NCI-H2029 (cell line): ENCODE measurements at places on chromosomes 3 and 15.

- DNase-seq, result no peak
These were observed 18.0 kb downstream of the APOD start for GRCh38 chr3:195565716-195566115.

- DNase-seq, result no peak
These were observed 55.5 kb downstream of the DLG1 start for GRCh38 chr3:197242784-197243432.

- no peak for DNase-seq
These were observed 103.0 kb downstream of the PGPEP1L start for GRCh38 chr15:98904544-98904943.

- no peak for DNase-seq
These were observed 82.8 kb downstream of the MAGI1 start for GRCh38 chr3:65955792-65956477.

DNA sequence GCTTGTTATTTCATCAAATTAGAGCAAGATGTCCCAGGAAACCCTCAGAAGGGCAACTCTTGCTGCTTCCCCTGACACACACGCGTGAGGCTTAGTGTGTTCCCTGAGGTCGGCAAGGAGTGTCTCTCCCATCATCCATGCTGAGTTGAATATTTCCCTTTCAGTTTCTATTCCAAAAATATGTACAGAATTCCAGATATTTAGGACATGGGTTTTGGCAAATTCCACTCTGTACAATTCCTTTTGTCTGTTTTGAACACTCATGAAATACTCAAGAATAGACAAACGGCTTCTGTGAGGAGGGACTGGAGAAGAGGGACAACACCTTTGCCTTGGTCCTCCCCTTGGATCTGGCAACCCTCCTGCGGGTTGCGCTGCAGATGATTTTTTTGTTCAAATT is 138.0 kb downstream of the DUT start:
- DNase-seq, result no peak

GRCh38 chr15:47194718-47195117 is 522.6 kb upstream of the SEMA6D start:
- DNase-seq, result no peak

DNA sequence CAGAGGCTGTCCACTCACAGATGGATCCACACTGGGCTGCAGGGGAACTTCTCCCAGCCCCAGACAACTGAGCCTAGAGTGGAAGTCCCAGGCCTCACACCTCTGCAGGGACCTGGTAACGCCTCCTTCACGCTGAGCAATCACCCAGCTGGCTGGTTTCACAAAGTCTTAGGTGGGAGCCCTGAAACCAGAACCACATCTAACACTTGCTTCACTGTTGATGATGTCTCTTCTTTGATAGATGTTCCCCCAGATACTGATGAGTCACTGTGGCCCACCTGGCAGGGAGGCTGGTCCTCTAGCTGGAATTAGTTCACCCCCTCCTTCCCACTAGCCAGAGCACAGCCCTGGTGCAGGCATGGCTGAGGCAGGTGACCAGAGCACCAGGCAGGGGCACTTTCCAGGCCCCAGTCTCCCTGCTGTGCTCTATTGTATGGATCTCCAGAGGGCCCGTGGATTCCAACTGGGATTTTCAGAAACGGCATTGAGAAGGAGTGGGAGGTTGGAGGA is 33.5 kb downstream of the MYL3 start:
- DNase-seq, result no peak

DNA sequence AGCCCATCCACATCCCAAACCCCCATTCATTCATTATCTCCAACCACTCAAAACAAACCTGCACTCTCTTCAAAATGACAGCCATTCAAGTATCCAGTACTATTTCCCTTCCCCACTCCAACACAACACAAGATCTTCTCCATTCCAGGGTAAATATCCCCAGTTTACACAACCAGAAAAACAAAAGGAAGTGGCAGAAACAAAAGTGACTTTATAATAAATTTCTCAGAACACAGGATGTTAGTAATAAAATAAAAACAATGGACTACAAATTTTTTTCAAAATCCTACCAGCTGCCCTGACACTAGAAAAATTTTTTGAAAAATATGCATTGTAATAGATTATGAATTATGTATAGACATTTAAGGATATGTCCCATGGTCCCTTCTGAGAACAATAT is 14.2 kb downstream of the CPA3 start:
- DNase-seq, result peak; percentile 60

GRCh38 chr3:169421182-169421581 is 242.3 kb downstream of the MECOM start:
- no peak for DNase-seq

DNA sequence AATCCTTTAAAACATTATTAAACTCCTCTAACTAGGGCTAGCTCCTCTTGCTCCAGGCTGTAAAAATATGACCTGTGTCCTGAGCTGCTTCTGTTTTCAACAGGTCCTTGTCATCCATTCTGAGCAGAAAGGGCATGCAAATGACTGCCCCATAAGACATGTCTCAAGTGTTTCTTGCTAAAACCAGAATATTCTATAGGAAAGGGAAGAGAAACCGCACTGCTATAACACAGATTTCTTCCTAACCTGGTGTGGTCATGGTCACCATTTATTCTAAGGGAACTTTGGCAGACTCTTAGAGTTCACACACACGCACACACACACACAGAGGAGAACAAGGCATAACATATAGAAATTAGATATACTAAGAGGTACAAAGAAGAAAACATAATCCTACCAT is 34.2 kb upstream of the B3GNT5 start:
- DNase-seq, result no peak

GRCh38 chr3:53171064-53171418 is 10.0 kb downstream of the PRKCD start:
- DNase-seq, result no peak

- no peak for DNase-seq
These were observed 411.2 kb downstream of the SHQ1 start for GRCh38 chr3:72436863-72437592.

- DNase-seq, result no peak
These were observed 16.2 kb downstream of the TERC start for GRCh38 chr3:169748670-169749069.

GRCh38 chr3:152151216-152151876 is 117.4 kb upstream of the MBNL1 start:
- no peak for DNase-seq

GRCh38 chr3:161295325-161295724 is 74.2 kb downstream of the NMD3 start:
- DNase-seq, result no peak

DNA sequence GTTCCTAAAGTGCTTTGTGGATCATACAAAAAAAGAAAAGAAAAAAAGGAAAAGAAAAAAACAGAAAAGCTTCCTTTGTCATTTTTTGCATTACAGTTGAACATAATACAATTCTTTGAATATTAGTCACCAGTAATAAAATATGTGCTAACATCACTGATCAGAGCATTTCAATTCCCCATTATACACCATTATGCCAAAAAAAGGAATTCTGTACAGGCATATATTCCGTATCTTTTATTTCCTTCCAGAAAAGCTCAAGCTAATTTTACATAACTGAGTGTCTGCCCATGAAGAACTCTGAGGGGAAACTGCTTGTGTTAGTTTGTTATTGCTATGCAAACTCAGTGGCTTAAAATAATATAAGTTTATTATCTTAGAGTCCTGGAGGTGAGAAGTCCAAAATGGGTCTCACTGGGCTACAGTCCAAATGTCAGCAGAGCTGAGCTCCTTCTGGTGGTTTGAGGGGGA is 377.9 kb downstream of the GAP43 start:
- no peak for DNase-seq

DNA sequence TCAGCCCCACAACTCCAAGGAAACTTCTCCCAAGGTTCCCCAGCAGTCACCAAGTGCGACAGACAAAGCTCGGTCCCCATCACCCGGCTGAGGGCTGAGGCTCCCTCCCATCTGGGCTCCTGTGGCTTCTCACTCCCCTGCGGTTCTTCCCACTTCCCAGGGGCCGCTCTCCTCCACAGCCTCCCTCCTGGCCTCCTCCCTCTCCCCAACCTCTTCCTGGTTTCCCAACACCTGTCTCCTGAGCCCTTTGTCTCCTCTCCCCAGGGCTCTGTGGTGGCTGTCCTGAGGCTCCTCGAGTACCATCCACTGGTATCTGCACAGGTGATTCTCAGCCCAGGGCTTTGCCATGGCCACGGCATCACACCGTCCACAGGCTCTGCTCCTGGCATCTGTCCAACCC is 113.2 kb upstream of the NSMCE3 start:
- no peak for DNase-seq

DNA sequence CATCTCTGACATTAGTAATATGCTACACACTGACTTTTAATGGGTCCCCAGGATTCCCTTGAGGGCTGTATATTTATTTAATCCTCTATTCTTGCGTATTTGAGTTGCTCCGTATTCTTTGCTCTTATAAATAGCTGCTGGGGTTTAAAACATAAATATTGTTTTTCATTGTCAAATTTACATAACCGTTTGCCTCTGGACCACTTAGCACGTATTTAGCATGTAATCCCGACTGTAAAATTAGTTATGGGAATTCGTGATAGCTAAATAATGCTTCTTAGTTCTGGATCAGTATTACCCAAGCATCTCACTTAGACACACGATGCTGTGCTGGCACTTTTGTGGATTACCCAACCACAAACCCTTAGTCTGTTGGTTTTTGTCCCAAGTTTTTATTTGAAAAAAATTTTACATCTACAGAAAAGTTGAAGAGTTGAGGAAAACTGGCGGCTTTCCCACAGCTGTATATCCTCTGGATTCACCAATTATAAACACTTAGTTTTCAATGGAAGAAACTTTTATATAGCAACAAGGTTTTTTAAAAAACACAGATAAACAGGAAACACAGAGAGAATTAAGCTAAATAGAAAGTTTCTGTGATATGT is 296.8 kb upstream of the TPM1 start:
- DNase-seq, result no peak

DNA sequence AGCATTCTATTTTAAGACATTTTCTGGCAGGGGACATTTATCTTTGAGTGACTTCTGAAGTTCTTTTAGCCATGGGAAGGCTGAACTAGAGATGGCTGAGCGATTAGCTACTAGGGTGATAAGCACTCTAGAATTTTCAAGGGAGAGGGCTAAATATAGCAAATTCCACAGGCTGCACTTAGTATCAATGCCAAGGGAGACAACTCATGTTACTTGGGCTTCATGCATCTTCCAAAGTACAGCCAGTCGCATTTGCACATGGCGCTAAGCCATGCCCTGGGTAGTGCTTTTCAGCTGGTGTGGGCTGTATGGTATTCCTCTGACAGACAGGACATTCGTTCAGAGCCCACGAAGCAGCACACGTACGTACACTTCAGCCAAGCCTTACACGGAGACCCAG is 69.6 kb downstream of the RYR3 start:
- no peak for DNase-seq

GRCh38 chr3:22319446-22319845 is 568.4 kb upstream of the ZNF385D start:
- no peak for DNase-seq

- no peak for DNase-seq
These were observed 219.6 kb downstream of the EPHA3 start for GRCh38 chr3:89326997-89327396.

- no peak for DNase-seq
These were observed 15.9 kb downstream of the SH3GL3 start for GRCh38 chr15:83462953-83463433.

- no peak for DNase-seq
These were observed 3.8 kb downstream of the NLGN1 start for GRCh38 chr3:173401369-173401768.

GRCh38 chr15:92413510-92413909 is 19.8 kb downstream of the ST8SIA2 start:
- DNase-seq, result no peak

DNA sequence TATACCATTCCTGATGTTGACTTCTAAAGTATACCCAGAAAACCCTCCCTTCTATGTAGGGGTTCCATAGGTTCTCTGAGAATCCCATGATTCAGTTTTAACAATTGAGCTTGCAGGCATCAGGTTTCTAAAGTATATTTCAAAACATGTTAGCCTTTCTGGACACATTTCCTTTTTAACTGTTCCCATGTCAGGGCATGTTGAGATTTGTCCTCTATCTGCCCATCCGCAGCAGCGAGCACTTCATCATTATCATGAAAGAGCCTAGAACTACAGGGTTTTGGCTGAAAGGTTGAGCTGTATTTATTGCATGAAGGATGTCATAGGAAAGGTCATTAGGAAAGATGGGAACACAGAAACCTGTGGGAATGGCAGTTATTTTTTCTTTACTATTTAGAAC is 201.1 kb upstream of the BHLHE40 start:
- DNase-seq, result no peak

DNA sequence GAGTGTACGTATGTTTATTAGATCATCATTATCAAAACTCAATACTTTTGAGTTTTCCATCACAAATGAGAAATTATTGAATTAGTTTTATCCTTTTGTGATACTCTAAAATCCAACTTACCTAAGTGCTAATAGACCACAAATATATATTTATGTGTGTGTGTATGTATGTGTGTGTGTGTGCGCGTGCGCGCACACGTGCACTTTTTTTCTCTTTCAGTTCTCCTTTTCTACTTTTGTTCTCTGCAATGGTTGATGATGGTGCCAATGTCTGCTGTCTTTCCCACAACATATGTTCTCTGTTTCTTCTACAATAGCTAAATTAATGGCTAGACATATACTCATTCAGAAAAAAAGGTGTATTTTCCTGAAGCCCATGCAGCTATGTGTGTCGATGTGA is 571.6 kb upstream of the ARPP21 start:
- no peak for DNase-seq

DNA sequence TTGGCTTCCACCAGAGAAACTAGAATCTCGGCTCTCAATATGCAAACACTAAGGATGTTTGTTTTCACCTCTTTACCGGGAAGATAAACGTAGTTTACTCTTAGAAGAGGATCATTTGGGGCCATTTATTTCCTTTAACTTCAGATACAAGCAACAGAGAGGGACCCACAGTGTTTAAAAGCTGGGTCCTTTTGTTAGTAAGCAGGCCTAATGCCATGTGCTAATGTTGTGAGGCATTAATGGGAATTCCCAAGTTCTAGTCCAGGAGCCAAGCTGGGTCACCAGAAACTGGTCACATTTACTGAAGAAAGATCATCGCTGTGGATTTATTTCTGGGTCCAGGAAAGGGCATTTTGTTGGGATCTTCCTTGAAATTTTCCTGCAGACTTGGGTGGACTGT is 78.1 kb upstream of the ADAMTS9 start:
- no peak for DNase-seq

GRCh38 chr15:74651242-74651741 is 35.7 kb downstream of the CLK3 start:
- peak; percentile 49 for DNase-seq

DNA sequence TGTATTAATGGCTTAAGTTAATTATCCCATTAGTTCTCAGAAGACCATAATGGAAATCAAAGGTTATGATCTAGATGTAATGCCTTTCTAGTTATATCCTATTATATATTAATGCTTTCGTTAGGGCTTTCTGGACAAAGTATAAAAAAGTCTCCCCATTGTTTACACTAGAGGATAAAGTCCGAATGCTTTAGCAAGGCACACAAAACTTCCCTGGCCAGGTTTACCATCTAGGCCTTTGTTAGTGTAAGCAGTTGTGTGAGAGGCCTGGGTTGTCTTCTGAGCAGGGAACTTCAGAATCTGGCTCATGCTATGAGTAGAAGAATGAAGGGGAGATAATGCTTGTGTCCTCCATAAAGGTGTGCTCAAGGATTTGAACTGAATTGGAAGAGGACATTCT is 106.3 kb upstream of the MEIS2 start:
- no peak for DNase-seq
